Heart right ventricle (tissue), 16 donors: ENCODE measurements at places on chromosomes 12 and 14.

DNA sequence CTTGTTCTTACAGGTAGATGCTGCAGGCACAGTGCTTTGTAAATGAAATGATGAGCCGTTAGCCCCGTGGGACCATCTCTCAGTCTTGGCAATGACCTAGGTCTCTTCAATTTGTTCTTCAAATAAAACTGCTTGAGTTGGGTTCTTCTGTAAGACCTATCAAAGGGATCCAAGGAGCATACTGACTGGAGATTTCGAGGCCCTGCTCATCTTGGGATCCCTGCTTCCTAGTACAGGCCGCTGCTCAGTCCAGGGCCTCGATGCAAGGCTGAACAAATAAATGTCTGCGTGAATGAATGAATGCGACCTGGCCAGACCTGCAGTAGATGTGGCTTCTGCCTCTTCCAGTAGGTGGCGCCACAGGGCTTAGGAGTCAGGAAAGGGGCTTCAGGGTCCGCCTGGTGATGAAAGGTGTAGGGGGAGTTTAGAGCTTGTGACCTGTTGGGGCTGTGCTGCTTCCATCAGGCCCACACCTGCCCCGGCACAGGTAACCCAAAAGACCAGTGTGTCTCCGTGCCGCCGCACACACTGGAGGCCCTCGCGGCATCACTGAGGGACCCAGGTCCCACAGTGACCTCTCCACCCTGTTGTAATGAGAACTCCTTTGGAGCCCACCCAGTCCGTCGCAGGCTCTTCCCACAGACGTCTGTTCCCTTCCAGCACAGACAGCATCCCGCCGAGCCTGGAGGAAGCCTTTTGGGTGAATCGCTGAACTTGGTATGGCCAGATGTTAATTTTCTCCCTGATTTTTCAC is 4.4 kb downstream of the CACNA1C start:
- H3K4me1 ChIP-seq = peaks cover 29% of the 10 kb centered on the region
- H3K36me3 ChIP-seq = no peaks in the 10 kb centered on the region
- H3K4me3 ChIP-seq = peak overlapping the region; percentile 9
- no peaks in the 10 kb centered on the region for H3K27me3 ChIP-seq

DNA sequence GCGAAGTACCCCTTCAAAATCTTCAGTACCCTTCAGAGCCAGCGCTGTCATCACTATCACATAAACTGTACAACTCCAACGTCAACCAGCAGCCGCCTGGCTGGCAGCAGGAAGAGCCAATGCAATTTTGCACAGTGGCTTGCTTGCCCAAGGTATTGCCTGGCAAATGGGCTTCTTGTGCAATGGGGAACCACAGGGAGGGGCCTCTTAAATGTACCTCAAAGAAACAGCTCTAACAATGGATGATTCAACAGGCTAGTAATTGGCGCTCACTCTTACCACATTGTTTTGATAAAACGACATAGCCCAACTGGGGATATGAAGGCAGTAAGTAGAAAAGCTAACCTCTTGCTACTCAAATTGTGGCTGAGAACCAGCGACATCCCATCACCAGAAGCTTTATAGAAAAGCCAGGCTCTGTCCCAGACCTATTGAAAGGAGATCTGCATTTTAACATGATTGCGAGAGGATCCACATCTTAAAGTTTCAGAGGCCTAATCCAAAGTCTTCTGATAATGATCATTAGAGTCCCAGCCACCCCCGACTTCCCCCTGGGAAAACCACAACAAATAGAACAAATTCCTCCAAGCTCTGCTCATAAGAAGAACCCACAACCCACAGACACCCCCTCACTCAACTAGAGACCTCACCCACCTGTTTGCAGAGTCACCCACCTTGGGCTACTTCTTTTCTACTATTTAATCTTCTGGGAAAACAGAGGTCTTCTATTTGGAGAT is 125.3 kb upstream of the HIF1A start:
- no peak overlapping the region for H3K4me3 ChIP-seq
- no peak for DNase-seq
- H3K36me3 ChIP-seq = no peaks in the 10 kb centered on the region
- H3K27me3 ChIP-seq = no peaks in the 10 kb centered on the region
- H3K27ac ChIP-seq = peak overlapping the region; percentile 77
- H3K4me1 ChIP-seq = peaks cover 53% of the 10 kb centered on the region

- H3K36me3 ChIP-seq = no peaks in the 10 kb centered on the region
- no peaks in the 10 kb centered on the region for H3K27me3 ChIP-seq
- no peaks in the 10 kb centered on the region for H3K4me1 ChIP-seq
- no peak overlapping the region for H3K27ac ChIP-seq
- no peak for DNase-seq
- H3K4me3 ChIP-seq = no peak overlapping the region
Measured at GRCh38 chr14:62592877-62593276, 452.4 kb downstream of the KCNH5 start.

DNA sequence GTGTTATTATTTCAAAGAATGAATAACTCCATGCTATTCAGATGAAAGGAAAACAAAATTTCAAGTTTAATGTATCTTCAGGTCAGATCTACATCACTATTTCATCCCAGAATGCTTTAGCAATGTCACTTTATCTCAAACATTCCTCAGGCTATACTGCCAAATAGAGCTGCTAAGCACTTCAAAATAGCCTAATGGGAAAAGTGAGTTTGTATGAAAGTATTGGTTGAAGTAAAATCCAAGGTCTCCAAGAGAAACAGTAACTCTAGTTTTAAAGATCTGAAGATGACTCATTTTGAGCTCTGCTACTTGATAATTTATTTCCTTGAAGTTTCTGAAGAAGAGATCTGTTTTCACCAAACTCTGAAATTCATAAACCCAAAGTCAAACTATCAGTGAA is 466.2 kb upstream of the FOXG1 start:
- H3K27ac ChIP-seq = no peak overlapping the region
- no peak overlapping the region for H3K4me3 ChIP-seq
- H3K4me1 ChIP-seq = no peaks in the 10 kb centered on the region
- no peak for DNase-seq
- H3K27me3 ChIP-seq = no peaks in the 10 kb centered on the region

- H3K36me3 ChIP-seq = no peaks in the 10 kb centered on the region
- H3K27ac ChIP-seq = no peak overlapping the region
- no peak for DNase-seq
- H3K4me3 ChIP-seq = no peak overlapping the region
- no peaks in the 10 kb centered on the region for H3K4me1 ChIP-seq
Measured at GRCh38 chr12:103884316-103884715, 43.3 kb upstream of the NT5DC3 start.

- H3K27ac ChIP-seq = no peak overlapping the region
- H3K36me3 ChIP-seq = no peaks in the 10 kb centered on the region
- no peaks in the 10 kb centered on the region for H3K4me1 ChIP-seq
- no peaks in the 10 kb centered on the region for H3K27me3 ChIP-seq
- no peak for DNase-seq
Measured at GRCh38 chr14:83614956-83615355, 1915.0 kb upstream of the FLRT2 start.

DNA sequence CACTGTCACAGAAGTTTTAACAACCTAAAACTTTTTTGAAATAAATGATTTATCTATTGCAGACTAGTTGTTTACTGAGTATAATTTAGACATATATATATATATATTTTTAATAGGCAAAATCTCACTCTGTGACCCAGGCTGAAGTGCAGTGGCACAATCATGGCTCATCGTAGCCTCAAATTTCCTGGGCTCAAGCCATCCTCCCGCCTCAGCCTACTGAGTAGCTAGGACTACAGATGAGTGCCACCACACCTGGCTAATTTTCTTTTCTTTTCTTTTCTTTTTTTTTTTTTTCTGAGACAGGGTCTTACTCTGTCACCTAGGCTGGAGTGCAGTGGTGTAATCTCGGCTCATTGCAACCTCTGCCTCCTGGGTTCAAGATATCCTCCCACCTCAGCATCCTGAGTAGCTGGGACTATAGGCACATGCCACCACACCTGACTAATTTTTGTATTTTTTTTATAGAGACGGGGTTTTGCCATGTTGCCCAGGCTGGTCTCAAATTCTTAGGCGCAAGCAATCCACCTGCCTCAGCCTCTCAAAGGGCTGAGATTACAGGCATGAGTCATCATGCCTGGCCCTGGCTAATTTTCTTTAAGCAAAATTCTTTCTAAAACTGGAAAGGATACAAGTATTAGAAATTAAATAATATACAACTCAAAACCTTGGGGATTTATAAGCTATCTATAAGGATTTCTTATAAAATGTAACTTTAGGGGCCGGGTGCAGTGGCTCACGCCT is 23.1 kb downstream of the EEA1 start:
- H3K4me3 ChIP-seq = no peak overlapping the region
- no peak for DNase-seq
- no peak overlapping the region for H3K27ac ChIP-seq
- peaks cover 23% of the 10 kb centered on the region for H3K4me1 ChIP-seq
- H3K27me3 ChIP-seq = no peaks in the 10 kb centered on the region
- no peaks in the 10 kb centered on the region for H3K36me3 ChIP-seq

DNA sequence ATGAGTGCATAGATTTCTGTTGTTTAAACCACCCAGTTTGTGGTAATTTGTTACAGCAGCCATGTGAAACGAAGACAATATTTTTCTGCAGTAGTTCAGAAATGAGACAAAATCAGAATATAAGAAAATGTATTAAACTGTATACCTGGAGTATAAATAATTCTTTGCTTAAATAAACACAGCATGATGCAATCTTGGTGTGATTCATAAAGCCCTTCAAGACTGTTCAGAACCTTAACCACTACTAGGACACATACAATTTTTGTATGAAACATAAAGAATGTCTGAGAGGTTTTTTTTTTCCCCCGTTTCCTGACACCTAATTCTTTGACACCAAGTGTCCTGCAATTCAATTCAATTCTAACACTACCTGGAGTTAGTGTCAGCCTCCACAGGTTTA is 10.5 kb downstream of the C12orf75 start:
- no peaks in the 10 kb centered on the region for H3K4me1 ChIP-seq
- DNase-seq = no peak
- H3K36me3 ChIP-seq = no peaks in the 10 kb centered on the region
- no peak overlapping the region for H3K27ac ChIP-seq
- no peak overlapping the region for H3K4me3 ChIP-seq

DNA sequence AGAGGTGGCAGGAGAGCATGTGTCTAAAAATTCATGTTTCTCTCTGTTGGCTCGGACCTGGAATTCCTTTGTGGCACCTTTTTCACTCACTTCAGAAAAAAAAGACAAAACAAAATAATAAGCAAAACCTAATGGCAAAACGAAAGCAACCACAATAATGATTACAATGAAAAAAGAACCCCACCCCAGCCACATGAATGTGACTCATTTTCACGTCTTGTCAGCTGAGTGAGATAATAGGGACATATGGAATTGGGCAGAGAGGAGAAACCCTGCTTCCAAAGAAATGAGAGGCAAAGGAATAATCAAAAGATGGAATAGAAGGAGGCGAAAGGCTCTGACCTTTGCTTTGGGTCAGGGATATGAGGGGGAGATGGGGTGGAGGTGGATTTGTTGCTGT is 143.4 kb downstream of the SLC8A3 start:
- H3K36me3 ChIP-seq = no peaks in the 10 kb centered on the region
- DNase-seq = no peak
- H3K4me1 ChIP-seq = no peaks in the 10 kb centered on the region
- peaks cover 13% of the 10 kb centered on the region for H3K27me3 ChIP-seq
- H3K27ac ChIP-seq = no peak overlapping the region
- no peak overlapping the region for H3K4me3 ChIP-seq

DNA sequence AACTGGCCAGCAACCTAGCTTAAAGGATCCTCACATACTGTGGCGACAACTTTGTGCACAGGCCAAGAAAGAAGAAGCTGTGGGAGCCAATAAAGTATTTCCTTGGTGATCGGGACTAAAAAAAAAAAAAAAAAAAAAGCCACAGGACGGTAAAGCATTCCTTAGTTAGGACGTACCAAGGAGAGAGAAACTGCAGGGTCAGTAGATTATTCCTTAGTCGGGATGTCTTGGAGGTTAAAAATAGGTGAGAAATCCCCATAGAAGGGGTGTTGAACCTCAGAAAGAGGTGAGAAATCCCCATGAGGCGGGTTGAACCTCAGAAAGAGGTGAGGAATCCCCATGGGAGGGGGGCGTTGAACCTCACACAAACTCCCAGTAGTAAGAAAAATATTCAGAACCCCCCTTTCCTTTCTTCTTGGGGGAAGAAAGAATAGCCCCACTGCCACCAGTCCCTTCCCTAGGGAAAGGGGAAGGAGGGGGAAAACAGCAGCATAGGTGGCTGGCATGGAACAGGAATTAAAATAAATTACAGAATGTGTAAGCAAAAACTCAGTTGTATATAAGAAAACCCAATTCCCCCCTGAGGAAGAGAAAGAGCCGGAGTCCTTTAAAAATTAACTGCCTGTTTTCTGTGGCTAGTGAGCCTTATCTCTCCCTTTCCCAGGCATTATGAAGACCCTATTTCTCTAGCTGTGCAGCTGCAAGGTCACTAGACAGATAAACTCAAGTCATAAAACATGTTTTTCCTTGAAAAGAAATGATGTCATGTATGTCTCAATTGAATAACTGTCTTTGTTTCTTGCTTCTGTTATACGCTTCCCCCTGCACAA is 26.8 kb downstream of the KLRK1 start:
- no peak overlapping the region for H3K4me3 ChIP-seq
- DNase-seq = no peak
- no peaks in the 10 kb centered on the region for H3K27me3 ChIP-seq
- no peaks in the 10 kb centered on the region for H3K4me1 ChIP-seq
- peak overlapping the region; percentile 81 for H3K27ac ChIP-seq

DNA sequence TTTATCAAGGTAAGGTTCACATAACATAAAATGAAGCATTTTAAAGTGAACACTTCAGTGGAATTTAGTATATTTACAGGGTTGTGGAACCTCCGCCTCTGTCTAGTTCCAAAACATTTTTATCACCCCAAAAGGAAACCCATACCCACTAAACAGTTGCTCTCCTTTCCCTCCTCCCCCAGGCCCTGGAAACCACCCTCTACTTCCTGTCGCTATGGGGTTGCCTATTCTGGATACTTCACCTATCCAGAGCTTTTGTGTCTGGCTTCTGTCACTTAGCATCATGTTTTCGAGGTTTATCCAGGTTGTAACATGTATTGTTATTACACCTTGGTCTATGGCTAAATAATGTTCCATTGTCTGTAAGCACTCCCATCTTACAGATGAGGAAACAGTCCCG is 27.7 kb upstream of the ZFP36L1 start:
- H3K36me3 ChIP-seq = no peaks in the 10 kb centered on the region
- DNase-seq = no peak
- H3K27me3 ChIP-seq = no peaks in the 10 kb centered on the region
- no peak overlapping the region for H3K4me3 ChIP-seq

DNA sequence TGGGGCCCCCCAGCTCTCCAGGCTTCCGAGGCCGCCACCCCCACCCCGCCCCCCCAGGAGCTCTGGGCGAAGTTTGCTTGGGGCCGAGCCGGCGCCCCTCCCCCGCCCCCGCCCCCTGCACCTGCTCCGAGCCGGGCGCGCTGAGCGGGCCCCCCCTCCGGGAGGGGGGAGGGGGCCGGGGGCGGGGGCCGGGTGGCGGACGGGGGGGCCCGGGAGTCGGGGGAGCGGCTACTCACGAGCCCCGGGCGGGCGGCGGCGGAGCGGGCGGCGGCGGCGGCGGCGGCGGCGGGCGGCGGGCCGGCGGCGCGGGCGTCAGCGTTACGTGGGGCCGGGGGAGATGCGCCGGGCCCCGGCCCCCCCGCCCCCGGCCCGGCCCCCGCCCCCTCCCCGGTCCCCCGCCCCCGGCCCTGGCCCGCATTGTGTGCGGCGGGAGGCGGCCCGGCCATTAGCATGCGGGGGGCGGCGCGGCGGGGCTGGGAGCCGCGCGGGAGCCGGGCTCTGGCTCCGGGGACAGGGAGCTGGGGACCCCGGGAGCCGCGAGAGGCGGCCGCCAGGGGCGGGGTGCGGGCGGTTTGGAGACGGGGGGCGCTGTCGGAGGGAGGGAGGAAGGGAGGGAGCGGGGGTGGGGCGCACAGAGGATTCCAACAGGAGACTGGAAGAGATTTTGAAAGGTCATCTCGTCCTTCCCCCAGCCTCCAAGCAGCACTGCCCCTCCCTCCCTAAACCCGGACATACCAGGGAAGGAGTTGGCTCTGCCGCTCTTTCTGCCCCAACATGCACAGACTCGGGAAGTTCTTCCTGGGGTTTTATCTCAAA is at the start of gene ZNF219:
ZNF219 (minus strand) TSS at position 580 of the 816 bp plus-strand sequence. CDS start 5,064 bp downstream, outside the sequence.
- no peaks in the 10 kb centered on the region for H3K27me3 ChIP-seq
- peak; percentile 65 for DNase-seq
- H3K36me3 ChIP-seq = no peaks in the 10 kb centered on the region
- peaks cover 25% of the 10 kb centered on the region for H3K4me1 ChIP-seq
